ENCODE measurements at places on chromosomes 4 and X.
A peak's percentile ranks its signal among the peaks of the same experiment; 100 is the strongest.

DNA sequence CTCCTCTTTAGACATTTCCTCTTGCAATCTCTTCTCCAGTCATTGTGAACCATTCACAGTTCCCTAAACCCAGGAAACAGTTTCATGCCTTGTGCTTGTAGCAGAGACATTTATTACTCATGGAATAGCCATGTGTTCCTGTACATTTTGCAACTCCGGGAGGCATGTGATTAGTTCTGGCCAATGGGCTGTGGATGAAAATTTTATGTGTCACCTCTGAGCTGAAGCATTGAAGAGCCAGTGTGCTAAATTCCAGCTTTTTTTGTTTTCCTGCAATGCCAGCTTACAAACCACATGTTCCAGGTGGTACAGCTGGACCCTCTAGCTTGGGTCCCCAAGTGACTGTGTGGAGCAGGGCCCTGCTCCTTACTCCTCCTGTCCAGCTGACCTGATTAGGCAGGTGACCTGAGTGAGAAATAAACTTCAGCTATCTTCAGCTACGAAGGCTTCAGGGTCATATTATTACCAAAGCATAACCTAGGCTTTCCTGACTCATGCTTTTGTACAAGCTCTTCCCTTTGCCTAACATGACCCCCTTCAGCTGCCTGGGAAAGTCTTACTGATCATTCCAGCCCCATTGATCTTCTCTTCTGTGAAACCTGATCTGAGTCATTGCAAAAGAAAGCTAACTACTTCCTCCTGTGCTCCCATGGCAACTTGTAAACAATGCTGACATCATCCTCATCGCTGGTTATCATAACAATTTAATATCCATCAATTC, 200.4 kb downstream of the PTTG2 start:
- DNase-seq, result peak; percentile 87

DNA sequence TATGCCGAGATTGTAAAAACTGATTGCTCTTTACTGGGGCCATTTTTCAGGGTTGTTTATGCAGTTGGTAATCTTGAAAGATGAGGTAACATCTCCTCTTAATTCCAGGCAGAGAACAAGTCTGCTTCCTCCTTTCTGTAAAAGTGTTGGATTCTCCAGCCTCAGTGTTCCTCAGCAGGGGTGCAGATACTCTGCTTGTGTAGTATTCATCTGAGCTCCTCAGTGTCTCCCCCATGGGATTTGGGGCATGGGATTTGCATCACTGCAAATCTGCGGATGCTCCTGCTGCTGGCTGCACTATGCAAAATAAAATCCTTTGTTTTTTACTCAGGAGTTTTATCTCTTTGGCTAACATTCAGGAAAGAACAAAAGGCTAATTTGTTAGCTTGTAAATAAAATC, 104.9 kb upstream of the ATP8A1 start:
- no peak for DNase-seq

DNA sequence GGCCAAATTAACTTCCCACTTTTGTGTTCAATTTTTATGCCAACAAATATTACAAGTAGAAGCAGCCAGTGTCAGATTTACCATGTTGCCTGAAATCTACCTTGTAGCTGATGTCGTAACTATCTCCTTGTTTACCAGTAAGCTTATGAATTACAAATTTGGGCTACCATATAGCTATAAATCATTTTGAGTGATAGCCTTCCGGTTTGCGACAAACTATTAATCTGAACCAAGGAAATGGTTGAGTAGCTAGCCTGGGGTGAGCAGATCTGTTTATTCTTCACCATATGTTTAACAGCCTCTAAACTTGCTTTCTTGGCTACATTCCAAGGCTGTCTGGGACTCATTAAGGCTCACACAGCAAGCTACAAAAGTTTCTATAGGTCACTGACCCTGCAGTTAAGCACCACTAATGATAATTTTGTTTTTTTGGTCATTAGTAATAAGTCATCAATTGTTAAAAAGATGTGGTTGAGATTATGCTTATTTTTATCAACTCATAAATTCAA, 218.7 kb upstream of the SPOCK3 start:
- DNase-seq, result no peak

- DNase-seq, result no peak
Measured at GRCh38 chr4:128241019-128241418, 46.6 kb downstream of the PGRMC2 start.

- no peak for DNase-seq
Measured at GRCh38 chr4:128558896-128559679, 250.4 kb upstream of the JADE1 start.

- DNase-seq, result no peak
Measured at GRCh38 chr4:1746919-1747602, 25.7 kb downstream of the TACC3 start.

DNA sequence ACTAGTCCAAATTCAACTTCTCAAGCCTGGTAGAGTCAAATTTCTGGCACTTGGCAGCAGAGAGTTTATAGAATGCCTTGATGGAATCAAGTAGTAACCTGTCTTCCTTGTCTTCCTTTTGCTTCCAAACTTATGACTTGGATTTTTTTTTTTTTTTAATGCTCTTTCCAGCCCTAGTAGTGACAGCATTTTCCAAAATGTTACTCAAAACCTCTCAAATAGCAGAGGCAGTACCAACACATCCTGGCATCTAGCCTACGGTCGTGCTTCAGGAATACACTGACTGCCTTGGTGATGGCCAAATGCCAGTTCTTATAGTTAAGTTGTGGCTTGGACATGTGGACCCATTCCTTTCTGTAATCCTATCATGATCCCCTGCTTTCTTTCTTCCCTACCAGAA, 46.0 kb downstream of the GALNT7 start:
- DNase-seq, result no peak

GRCh38 chrX:119071381-119071780, 1.4 kb upstream of the CT47C1 start:
- no peak for DNase-seq

DNA sequence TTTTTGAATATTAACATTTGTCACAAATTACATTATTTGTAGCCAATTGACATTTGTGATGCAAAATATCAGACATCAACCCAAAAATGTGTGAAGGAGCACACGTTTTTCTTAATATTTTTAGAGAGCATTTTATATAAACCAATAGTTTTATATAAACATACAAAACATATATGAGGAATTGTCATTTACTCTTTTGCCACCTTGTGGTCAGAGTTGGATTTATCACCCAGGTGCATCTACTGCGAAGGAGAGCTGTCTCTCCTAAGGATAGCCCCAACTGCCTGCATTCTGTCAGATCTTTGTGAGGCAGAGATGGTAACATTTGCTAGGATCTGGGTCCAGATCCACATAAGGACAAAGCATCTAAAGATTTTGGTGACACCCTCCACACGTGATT, 2.5 kb upstream of the USP27X start:
- peak; percentile 45 for DNase-seq

DNA sequence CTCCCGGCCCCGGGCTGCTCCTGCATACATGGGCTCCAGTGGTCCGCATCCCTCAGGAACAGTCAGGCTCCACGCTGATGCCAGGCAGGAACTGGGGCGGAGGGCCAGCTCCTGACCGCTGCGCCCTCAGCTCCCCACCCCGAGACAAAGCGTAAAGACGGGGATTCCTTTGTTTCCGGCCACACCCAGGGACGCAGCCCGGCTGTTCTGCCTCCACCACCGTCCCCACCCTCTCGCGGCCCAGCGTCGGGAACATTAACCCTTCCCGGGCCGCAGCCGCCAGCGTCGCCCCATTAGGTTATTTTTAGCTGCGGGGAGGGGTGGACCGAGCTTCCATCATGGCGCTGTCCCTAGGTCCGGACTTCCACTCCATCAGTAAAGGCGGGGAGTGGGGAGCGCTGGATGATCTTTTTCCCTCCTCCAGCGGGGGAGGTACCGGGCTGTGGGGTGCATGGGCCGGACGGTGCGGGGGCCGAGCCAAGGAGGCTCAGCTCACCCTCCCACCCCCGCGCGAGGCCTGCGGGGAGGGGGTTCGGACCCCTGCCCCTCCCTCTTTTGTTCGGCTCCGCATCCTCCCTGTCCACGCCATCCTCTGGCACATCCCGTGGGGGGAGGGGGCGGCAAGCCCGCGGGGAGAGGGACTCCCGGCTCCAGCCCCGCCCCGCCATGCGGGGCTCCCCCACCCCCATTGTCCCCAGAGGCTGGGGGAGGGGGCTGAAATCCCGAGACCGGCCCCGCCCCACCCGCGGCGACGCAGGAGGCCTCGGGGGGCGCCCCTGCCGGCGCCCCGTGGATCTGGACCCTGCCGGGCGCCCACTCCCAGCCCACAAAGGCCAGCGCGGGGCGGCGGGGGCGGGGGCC, 5.3 kb downstream of the CRMP1 start:
- no peak for DNase-seq

GRCh38 chr4:112312610-112313239, 15.6 kb downstream of the ALPK1 start:
- DNase-seq, result no peak

DNA sequence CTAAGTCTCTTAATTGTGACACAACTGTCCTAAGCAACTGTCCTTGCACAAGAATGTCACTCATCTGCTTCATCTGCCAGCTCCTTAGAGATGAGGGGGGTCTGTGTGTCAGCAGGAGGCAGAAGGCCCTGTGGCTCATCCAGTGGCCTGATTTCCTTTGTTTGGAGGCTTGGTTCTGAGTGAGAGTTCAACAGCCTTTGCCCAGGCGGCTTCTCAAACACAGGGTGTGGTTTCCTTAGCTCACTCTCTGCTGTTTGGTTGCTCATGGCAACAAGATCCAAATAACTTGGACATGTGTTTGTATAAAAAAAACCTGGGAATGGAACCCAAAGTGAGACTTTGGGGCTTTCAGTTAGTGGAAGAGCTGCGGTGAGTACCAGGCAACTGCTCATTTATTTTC, 46.6 kb downstream of the MAP7D3 start:
- DNase-seq, result peak; percentile 80

- no peak for DNase-seq
Measured at GRCh38 chr4:43547561-43547960, 655.0 kb downstream of the GRXCR1 start.

DNA sequence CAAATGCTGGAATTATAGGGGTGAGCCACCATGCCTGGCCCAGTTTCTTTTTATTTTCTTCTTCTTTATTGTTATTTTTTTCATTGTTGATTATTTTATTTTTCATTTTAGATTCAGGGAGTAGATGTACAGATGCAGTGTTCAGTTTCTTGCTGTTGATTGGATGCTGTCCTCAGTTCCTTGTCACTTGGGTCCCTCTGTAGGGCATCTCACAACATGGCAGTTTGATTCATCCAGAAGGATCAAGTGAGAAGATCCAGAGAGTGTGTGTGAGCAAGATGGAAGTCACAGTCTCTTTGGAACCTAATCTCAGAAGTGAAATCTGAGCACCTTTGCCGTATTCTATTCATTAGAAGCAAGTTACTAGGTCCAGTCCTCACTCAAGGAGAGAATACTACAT, 20.9 kb downstream of the HMGB3 start:
- DNase-seq, result no peak

DNA sequence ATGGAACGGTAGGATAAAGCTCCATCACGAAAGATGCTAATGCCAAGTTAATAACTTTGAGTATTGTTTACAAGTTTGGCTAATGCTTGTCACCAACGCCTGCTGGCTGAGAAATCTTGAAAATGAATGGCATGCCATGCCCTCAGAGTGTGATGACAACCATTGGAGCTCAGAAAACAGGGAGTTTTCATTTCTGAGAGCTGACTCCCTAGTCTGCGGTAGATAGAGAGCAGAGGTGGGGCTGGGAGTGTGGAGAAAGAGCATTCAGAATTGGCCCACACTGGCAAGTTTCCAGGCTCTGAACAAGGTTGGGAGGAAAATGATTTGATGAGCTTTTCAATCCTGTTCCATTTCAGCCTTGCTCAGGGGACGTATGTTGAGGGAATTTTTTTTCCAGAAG, 183.9 kb downstream of the CPEB2 start:
- DNase-seq, result no peak

- DNase-seq, result no peak
Measured at GRCh38 chrX:128543114-128543513, 490.9 kb upstream of the ACTRT1 start.

- no peak for DNase-seq
Measured at GRCh38 chrX:70720721-70721120, 187.8 kb downstream of the TEX11 start.

DNA sequence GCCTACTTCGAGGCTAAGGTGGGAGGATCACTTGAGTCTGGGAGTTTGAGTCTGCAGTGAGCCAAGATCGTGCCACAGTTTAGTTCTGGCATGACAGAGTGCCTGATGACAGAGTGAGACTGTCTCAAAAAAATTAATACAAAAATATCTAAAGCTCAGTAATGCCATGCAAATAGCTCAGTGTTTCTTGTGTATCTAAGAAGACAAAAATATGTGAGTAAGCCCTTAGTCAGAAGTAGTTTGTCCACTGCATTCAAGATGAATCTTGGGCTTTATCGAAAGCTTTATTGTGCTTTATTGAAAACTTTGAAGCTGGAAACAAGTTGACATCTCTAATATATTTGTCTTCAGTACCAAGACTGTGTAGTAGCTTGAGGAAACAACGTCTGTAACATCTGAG, 115.9 kb downstream of the GPAT3 start:
- no peak for DNase-seq

DNA sequence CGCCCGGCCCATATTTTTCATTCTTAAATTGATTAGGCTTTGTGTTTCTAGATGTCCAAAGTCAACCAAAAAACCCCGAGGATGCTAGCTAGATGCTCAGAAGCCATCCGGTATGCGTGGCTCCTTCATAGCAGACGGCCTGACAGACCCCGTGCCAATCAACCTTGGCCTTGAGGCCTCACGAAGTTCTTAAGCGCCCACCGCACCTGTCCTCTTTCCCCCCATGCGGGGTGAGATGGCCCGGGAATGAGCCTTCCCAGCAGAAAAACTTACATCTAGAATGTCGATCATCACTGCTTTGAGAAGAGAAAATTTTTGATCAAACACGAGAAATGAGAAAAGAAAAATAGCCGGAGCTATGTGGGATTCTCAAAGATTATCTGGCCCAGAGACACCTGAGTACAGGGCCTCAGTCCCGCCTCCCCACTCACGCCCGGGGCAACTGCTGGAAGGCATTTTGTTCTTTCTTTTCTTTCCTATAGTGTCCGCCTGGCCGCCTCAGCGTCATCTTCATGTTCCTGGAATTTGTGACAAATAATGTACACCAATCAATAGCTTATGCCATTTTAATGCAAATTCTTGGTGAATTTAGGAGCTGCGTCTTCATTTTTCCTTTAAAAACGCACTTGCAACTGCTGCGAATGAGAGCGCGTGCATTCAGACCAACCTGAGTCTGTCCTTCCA, 1.6 kb upstream of the NAT8L start:
- no peak for DNase-seq

DNA sequence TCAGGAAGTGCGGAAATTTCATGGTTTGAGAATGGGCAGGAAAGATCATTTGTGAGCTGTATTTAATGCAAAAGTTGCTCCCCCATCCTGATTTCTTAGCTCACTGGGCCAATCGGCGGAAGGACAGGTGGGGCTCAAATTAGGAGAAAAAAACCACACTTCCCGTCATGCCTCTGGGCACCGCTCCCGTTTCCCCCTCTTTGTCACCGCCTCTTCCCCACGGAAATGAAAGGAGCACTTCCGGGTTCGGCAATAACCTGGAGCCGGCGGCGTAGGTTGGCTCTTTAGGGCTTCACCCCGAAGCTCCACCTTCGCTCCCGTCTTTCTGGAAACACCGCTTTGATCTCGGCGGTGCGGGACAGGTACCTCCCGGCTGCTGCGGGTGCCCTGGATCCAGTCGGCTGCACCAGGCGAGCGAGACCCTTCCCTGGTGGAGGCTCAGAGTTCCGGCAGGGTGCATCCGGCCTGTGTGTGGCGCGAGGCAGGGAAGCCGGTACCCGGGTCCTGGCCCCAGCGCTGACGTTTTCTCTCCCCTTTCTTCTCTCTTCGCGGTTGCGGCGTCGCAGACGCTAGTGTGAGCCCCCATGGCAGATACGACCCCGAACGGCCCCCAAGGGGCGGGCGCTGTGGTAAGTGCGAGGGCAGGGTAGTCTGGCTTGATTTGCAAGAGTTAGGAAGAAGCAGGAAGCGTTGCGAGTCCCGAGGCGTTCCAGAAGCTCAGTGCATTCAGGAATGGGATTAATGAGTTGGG, at the start of gene TMEM33:
Gene TMEM33, plus strand, starts transcription at position 529 of the 751 bp plus-strand sequence. Its CDS starts 56 bp downstream, at position 585.
- DNase-seq, result peak; percentile 84
